D341Med (cell line): ENCODE measurements at places on chromosomes 1 and 21.
A peak's percentile ranks its signal among the peaks of the same experiment; 100 is the strongest.

DNA sequence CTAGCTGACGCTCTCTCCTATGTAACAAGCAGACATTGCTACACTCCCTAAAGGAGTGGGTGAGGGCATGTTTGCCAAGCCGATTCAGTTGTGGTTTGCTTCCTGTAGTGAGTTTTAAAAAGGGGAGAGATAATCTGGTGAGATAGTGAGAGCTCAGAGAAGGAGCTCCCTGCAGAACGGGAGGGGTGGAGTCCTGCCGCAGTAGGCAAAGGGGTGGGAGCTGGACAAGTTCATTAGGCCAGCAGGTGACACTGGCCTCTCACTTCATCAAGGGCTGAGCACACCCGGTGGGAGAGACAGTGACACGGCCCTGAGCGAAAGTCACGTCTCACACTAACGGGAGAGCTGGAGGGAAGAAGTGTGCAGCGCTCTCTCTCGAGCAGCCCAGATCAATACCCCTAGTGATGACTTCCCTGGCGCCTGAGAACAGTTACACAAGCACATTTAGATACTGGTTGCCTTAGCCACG, 144.0 kb upstream of the CD34 start:
- no peak for DNase-seq

DNA sequence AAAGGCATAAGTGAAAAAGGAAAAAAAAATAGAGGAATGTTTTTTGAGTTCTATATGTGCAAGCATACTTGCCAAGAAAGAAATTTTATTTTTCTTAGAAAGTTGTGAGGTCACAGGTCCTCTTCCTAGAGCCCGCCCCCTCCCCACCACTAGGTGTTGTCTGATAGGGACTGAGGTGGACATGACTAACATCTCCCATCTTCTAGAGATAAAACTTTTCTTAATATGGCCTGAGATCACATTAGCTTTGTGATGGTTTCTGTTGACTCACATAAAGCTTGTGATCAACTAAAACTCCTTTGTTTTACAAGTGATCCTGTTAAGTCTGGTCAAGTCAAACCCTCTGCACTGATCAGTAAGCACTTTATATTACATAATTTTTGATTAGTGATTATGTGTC, 33.4 kb upstream of the CITED4 start:
- no peak for DNase-seq

DNA sequence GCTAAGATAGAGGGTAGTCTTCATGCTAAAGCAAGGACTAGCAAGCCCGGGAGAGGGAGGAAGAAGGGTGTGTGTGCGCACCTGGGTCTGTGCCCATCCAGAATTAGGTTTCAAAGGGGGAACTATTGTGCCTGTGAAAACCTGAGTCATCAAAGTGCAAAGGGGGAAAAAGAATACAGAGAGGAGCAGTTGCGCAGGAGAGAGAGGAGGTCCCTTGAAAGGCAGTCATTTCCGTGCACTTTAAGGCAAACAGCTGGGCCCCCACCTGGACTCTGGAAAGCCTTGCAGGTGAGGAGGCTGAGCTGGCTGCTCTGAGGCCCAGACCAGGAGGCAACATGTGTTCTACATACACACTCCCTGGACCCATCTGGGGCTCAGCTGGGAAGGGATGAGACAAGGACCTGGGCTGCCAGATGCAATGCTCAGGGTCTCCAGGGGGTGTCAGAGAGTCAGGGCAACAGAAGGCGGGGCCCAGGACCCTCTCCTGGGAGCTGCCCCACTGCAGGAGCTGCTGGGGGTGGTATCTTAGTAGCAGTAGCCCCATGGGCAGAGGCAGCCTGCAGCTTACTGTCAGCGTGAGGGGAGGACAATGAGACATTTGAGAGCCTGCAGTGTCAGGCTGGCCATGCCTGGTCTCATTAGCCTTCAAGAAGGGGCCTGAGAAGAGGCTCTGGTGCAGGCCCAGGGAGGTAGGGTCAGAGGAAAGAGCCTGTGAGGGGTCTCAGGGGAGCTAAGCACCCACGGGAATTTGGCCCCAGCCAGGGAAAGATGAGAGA, 14.3 kb downstream of the PROK1 start:
- DNase-seq = no peak

GRCh38 chr21:43697758-43698643, 20.9 kb upstream of the PDXK start:
- DNase-seq = peak; percentile 8

GRCh38 chr1:97758541-97759057, 162.2 kb downstream of the DPYD start:
- no peak for DNase-seq

GRCh38 chr1:57380923-57381322, 42.9 kb downstream of the DAB1 start:
- DNase-seq = no peak
